ENCODE measurements at places on chromosomes 1 and 21. TPM values are rescaled to one million over a fixed set of nuclear protein-coding genes. Genes with fewer than 3 reads are reported as not detected.

The GLUL gene
- 30.3 TPM for total RNA-seq

The ERRFI1 gene
- 239 TPM for total RNA-seq

The OR2M3 gene
- not detected for total RNA-seq

The SERPINC1 gene
- 0.16 TPM for total RNA-seq

The SIK1 gene
- 15.9 TPM for total RNA-seq

The TNFRSF4 gene
- not detected for total RNA-seq
